ENCODE measurements at places on chromosomes 12 and 14.

- no peak for DNase-seq
Observed at GRCh38 chr14:70755655-70756054, 53.7 kb downstream of the MAP3K9 start.

DNA sequence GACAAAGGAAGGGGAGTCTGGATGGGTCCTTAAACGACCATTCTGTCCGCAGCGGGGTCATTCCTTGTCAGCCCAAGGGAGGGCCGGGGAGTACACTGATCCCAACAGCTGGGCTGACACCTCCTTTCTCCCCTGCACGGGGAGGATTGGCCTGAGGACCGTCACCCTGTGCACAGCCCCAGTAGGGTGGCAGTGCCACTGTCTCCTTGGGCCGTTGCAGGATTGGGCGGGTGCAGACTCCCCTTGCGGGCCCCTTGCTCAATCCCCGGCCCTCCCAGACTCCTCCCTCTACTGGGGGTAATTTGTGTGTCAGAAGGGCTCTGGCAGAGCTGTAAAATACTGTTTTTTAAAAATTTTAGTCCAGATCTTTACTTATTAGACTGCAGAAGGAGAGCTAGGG lies 12.6 kb upstream of the AMN start:
- no peak for DNase-seq

DNA sequence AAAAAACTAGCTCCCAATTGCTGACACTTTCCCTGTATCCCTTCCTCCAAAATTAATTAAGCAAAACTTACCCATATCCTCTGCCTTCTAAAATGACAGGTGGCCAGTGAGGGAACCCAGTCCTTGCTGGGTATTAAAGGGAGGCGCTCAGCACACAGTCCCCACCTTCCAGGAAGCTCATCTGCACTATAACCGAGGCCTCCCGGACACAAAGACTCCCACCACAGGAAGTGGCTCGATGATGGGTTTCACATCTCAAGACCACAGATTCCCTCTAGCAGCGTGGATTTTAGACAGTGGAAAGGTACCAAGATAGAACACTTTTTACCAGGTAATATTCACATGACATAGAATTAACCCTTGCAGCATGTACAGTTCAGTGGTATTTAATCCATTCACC lies 126.8 kb upstream of the NCOR2 start:
- DNase-seq = no peak

- no peak for DNase-seq
Observed at GRCh38 chr14:74535756-74536325, 42.3 kb downstream of the ISCA2 start.

- DNase-seq = no peak
Observed at GRCh38 chr12:32615441-32615840, 63.7 kb upstream of the DNM1L start.

DNA sequence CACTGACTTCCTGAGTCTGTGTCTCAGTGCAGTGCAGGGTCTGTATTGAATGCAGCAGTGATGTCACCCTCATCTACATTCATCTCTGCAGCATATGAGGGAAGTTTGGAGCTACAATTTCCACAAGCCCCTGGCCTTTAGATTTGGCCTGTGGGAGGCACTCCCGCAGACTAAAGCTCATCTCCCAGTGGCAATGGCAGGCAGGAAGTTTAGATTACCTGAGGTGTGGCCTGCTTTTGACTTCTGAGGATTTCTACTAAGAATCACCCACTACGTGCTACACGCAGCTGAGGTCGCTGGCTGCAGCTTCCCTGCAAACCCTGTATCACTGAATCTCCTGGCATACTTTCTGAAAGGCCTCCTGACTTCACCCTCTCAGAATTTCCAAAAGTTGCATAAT lies 202.2 kb upstream of the PRKD1 start:
- no peak for DNase-seq

GRCh38 chr14:36989806-36990205 lies 182.6 kb downstream of the SLC25A21 start:
- no peak for DNase-seq

- DNase-seq = no peak
Observed at GRCh38 chr14:92489394-92490238, 24.0 kb upstream of the RIN3 start.

GRCh38 chr12:87982208-87982607 lies 47.0 kb downstream of the C12orf50 start:
- DNase-seq = no peak

DNA sequence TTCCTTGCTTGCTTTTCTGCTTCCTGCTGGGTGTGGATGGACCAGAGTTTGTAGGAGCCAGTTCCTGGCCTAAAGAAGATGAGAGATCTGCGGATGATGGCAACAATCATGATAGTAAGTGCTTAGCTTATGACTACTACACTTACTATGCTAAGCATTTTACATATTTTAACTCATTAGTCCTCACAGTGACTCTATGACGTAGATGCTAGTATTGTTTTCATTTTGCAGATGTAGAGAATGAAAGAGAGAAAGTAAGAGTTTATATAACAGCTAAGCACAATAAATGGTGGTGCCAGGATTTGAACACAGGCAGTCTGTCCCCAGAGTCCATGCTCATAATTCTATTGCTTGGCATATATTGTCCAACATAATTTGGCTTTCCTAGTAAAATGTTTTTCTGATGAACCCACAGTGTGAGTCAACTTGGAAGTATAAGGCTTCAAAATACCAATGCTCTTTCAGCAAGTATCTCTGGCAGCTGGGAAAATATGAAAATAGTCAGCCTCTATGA lies 363.2 kb upstream of the DDHD1 start:
- no peak for DNase-seq

DNA sequence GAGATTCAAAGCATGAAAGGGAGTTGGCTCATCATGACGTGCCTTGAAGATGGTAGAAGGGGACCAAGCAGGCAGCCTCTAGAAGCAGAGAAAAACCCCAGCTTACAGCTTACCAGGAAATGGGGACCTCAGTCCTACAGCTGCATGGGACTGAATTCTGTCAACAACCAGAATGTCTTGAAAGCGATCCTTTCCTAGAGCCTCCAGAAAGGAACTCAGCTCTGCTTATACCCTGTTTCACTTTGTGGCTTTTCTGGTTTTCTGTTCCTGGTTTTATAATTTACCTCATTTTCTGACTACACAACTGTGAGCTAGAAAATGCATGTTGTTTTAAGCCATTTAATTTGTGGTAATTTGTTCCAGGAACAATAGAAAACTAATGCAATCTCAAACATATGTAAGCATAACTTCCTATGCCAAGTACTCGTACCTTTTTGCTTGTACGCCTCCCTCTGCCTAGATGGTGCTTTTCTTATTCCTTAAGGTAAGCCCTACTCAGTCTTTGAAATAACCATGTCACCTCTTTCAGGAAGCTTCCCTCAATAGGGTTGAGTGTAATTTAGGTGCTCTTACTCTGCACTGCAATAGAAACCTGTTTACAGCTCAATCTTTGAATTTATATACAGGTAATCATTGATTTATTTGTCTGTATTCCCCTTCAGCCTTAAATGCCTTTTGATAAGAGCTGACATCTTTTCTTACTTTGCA lies 348.8 kb downstream of the TMEM117 start:
- DNase-seq = no peak

DNA sequence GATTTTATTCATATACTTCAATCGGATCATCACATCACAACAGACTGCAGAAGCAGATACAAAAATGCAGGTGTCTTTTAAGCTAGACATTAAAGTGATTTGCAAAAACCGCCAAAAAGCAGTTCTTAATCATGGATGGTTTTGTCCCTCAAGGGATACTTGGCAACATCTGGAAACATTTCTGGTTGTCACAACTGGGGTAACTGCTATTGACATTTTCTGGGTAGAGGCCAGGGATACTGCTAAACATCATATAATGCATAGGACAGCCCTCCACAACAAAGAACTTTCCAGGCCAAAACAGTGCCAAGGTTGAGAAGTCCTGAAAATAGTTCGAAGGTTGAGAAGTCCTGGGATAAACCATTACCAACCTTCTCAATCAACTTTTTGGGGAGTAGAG lies 101.8 kb upstream of the BBS10 start:
- DNase-seq = no peak

DNA sequence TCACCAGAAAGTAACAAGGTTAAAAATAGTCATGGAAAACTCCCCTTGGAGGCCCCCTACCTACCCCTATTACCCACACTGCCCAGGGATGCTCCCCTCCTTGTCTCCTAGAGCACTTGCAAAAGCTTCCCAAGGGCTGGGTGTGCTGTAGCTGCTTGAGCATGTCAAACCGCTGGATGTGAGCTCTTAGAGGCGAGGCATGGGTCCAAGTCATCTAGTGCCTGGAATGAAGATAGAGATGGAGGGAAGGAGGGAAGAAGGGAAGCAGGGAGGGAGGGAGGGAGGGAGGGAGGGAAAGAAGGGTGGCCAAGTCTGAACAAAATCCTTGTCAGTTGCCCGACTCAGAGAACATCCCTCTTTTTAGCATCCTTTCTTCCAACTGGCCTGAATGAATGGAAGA lies 43.1 kb downstream of the LTBP2 start:
- DNase-seq = no peak

GRCh38 chr12:78398750-78399149 lies 465.8 kb upstream of the SYT1 start:
- no peak for DNase-seq

DNA sequence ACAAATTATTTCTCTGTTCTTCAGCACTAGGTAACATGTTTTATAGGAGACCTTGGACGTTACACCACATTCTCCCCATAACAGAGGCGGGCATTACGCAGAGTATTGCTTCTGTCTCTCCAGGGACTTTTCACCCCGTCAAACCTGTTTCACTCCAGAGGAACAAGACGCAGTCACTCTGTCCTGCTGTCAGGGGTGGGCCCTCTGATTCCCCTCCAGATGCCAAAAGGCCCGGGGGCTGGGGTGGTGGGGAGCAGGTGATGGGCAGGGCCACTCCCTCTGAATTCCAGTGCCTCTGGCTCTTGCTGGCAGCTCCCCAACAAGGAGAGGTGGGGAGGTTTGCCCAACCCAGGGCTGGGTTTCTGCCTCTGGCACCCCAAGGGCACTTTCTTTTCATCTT lies 71.9 kb downstream of the NTF3 start:
- DNase-seq = no peak

DNA sequence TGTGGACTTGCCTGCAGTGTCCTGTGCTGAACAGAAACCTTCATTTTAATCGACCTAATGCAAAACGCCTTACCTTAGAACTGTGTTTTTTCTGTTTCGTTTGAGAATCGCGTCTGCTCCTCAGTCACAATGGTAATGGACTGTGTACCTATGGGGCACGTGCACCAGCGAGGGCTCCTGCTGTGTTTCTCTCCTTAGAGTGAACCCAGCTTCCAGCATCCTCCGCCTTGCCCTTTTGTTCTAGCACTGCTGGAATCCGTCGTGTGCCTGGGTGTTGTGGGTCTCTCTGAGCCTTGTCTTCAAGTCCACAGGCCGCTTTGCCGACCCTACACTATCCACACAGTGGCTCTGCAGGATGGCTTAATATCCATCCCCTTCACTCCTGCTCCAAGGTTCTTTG lies 3.6 kb downstream of the AMN start:
- DNase-seq = no peak

- no peak for DNase-seq
Observed at GRCh38 chr14:87686746-87687145, 306.2 kb downstream of the GALC start.

- no peak for DNase-seq
Observed at GRCh38 chr14:50728836-50729235, 60.7 kb upstream of the SAV1 start.

DNA sequence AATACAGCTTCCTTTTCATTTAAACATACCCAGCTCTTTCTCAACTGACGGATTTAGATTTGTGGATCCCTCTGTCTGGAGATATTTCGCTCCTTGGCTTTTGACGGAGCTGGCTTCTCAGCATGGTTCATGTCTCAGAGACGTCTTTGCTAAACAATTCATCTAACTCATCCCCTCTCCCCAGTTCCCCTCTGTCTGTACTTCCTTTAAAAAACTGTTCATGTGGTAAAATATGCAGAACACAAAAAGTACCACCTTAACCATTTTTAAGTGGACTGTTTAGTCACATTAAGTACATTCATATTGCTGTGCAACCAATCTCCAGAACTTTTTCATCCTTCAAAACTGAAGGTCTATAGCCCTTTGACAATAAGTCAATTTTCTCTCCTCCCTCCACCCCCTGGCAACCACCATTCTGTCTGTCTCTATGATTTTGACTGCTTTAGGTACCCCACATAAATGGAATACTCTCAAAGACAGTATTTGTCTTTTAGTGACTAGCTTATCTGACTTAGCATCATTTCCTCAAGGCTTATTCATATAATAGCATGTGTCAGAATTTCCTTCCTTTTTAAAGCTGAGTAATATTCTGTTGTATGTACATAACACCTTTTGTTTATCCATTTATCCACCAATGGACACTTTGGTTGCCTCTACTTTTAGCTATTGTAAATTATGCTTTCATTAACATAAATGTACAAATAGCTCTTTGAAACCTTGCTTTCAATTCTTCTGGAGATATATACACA lies 399.8 kb upstream of the SOX5 start:
- no peak for DNase-seq

- no peak for DNase-seq
Observed at GRCh38 chr12:53750812-53751335, 905 bp downstream of the CISTR start.

DNA sequence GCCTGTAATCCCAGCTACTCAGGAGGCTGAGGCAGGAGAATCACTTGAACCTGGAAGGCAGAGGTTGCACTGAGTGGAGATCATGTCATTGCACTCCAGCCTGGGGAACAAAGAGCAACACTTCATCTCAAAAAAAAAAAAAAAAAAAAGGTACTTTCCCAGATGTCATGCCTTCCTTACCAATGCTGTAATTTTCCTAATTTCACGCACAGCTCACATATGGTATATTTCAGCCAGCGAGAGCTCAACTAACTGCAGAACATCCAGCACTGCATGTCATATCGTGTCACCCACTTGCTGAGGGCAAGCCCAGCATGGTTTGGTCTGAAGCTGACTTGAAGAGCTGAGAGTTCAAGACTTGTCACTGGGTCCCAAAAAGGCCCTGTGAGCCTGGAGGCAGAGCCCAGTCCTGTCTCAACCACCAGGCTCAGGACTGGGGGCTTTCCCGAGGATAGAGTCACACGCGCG lies 29.0 kb downstream of the NFKBIA start:
- DNase-seq = peak; percentile 25

DNA sequence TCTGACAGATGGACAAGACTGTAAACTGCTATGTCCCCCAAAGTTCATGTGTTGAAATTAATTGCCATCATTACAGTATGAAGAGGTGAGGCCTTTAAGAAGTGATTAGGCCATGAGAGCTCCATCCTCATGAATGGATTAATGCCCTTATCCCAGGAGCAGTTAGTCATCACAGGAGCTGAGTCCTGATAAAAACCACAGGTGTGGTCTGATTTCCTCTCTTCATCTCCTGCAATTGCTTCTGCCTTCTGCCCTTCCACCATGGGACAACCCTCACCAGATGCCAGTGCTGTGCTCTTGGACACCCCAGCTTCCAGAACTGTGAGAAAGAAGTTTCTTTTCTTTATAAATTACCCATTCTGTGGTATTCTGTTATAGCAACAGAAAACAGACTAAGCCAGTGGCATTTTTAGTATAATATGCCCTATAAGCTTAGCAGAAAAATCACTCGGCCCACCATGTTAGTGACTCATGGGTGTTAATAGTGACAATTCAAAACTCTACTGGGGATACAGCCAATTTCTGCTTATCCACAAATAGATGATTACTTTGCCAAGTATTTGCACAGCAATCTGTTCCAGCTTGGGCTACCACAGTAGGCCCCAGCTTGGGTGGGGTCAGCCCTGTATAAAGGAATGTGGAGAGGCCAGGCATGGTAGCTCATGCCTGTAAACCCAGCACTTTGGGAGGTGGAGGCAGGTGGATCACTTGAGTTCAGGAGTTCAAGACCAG lies 129.0 kb upstream of the BCL2L14 start:
- no peak for DNase-seq
